ENCODE measurements at places on chromosomes 1 and 21. TPM values are rescaled to one million over a fixed set of nuclear protein-coding genes. Genes with fewer than 3 reads are reported as not detected.

DNA sequence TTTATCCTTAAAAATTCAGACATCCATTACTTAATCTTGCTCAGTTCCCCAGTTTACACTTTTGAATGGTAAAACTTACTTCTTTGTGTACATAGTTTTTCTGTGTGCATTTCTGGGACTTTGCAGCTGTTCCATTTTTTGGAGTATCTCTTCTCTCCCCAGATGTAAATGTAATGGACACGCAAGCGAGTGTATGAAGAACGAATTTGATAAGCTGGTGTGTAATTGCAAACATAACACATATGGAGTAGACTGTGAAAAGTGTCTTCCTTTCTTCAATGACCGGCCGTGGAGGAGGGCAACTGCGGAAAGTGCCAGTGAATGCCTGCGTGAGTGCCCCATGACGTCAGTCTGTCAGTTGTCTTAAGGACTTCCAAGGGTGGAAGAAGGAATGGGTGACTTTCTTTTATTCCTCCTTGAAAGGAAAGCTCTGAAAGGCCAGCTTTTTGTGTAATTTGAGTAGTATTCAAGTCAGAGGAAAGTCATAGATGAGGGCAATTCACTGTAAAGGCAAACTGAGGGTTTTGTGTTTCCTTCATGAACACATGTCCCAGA, 75.7 kb upstream of the LAMC2 start:
- no peak for DNase-seq

DNA sequence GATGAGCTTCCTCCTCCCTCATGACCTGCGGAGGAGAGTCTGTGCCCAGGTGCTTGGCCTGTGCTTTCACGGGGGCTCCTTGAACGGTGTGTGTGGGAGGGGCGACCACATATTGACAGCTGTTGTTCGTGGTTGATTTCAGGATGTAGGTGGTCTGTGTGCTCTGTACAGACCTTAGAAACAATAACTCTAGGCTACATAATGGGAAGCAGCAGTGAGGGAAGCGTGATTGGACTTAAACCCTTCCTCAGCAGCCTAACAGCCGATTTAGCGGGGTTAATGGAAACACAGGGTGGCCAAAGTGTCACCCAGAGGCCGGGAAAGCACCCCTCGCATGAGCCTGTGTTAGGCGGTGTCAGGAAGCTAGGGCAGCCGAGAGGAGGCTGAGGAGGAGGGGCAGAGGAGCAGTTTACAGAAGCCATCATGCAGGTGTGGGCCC, 56.0 kb downstream of the TBCE start:
- no peak for DNase-seq

DNA sequence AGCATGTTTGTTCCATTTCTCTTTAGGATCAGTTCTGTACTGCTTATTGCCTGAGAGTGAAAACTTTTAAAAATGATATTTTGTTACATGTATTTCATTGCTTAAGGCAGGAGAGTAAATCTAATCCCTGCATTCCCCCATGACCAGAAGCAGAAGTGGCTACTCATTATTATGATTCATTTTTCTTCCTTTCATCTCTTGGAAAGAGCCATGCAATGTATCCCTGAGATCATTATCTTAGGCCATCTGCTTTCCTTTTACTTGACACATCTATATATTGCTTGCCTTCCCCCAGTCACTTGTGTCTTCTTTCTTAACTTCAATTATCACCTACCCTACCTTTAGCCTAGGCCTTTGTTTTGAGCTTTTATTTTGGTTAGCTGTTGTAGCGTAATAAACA, 430.4 kb upstream of the CHRM3 start:
- DNase-seq: no peak

GRCh38 chr1:99577313-99577712, 68.6 kb upstream of the PALMD start:
- DNase-seq: no peak

- no peak for DNase-seq
Measured at GRCh38 chr1:115356356-115356755, 18.3 kb upstream of the NGF start.

Gene CDC42BPA
- total RNA-seq: 14.4 TPM

Gene PHLDA3
- 60.9 TPM for total RNA-seq

Gene MAN1C1
- 7.4 TPM for total RNA-seq
